ENCODE measurements at places on chromosomes 16 and 17.

DNA sequence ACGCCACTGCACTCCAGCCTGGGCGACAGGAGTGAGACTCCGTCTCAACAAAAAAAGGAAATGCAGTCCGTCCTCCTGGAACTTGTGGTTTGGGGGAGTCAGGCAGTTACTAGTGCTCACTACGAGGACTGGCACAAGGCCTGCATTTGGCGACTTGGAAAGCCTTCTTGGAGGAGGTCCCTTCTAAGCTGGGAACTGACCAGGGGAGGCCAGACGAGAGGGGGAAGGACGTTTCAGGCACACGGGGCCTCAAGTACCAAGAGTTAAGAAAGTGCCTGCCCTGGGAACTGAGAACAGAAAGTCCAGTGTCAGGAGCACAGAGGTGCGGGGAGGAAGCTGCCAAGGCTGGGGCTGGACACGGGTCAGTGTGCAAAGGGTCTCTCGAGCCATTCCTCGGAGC, 89.9 kb downstream of the ABR start:
- no peak for DNase-seq

GRCh38 chr17:41171886-41172285, 3.9 kb upstream of the KRTAP4-3 start:
- no peak for DNase-seq

DNA sequence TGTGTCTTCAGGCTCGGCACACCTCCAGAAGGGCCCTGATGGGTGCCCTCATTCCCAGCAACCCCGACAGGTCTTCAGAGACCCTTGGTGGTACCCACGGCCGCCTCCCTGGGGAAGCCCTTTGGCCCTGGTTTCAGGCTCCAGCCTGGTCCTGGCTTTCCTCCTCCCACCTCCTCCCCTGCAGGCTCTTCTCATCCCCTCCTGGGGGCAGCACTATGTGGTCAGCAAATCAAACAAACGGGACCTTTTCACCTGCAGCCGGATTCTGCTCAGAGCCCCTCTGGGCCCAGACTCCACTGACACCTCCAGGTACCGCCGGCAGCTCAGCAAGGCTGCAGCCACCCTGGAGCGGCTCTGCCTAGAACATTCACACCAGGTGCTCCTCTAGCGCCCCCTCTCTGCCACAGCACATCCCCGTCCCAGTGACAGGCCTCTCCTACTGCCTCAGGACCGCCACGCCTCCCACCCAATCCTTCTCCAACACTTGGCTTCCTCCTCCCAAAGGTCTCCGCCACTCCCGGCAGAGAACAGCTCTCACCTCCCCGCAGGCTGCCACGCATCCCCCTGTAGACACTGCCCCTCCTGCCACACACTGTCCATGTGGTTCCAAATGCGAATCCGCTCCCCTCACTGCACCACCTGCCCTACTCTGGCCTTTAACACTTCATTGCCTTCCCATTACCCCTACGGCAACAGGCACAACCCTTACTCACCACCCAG, 12.0 kb downstream of the CORO7 start:
- peak; percentile 38 for DNase-seq

GRCh38 chr17:50685334-50685665, 22.4 kb downstream of the ANKRD40 start:
- DNase-seq, result no peak

DNA sequence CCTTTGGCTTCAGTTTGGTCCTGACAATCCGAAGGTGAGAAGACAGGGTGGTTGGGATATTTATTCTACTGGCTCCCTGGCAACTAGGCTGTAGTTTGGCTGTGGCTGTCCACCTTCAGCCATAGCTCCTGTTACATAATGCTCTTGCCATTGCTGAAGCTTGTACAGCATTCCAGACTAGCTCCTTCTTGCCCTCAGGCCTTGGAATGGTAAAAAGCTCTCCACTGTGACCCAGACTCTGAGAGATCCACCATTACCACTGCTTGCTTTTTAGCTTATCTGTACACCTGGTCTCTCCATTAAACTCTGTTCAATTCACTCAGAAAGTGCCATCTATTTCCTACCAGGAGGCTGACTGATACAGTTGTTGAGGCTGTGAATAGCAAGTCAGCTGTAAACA, 231.8 kb upstream of the MON1B start:
- DNase-seq, result peak; percentile 11

DNA sequence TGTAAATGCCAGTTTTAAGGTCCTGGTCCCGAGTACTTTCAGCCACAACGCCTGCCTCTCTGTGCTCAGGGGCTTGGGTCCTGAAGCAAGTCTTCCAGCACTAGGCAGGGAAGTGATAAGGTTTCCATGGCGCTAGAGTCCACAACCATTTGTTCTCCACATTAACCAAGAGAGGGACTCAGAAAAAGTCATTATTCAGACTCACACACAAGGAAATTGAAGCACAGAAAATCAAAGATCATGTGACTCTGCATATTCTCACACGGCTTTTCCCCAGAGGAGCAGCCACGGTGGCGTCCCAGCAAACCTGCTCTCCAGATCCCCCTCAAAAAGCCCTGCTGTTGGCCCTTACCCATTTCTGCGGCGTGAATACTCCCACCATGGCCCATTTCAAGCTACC, 9.7 kb downstream of the ENPP7 start:
- no peak for DNase-seq

DNA sequence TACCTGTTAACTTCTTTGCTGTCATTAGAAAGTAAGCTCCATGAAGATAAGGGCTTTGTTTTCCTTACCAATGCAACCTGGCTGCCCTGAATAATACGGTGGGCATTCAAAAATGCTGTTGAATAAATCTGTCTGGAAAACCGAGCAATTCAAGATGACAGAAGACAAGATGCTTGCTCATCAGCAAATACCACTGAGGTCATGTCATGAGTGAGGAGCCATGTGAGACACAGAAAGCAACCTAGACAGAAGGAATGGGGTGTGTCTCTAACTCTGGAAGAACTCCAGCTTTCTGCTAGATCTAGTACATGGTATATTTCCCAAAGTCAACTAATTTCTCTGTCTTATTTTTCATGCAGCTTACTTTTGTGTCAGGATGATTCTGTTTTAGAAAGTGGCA, 64.2 kb downstream of the STH start:
- peak; percentile 80 for DNase-seq

DNA sequence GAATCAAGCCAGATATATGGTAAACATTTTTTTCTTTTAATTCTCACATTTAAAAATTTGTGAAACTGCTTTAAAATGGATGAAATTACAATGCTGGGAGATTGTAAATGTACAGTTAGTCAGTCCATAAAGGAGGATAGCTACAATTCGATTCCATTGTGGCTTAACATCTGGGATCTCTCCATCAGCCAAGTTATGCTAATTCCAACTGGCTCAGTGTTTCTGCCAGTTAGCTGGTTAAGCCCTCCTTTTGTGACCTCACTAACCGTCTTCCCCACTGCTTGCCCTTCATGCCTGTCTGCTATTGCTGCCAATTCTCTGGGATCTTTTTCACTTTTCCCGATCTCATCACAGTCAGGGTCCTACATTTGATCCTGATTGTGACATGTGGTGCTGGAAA, 1347.6 kb downstream of the CDH11 start:
- no peak for DNase-seq

DNA sequence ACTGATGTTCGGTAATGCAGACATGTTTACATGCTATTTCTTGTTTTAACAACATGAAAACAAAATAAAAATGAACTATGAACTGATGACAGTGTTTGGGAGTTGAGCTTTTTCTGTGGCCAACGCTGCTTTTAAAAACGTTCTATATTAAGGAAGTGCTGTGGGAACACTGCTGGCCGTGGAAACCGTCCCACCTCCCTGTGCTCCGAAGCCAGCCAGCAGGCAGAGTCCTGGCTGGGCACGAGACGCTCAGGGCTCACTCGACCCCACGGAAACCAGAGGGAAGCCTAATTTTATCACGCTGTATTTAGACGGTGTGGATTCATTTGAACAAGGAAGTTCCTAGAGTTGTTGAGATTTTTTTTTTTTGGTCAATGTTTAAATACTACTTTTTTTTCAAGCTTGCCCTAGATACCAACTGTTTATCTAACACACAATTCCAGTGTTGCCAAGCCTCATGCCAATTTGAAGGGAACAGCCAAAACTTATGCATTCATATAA, 25.8 kb downstream of the ADCY9 start:
- DNase-seq, result no peak

DNA sequence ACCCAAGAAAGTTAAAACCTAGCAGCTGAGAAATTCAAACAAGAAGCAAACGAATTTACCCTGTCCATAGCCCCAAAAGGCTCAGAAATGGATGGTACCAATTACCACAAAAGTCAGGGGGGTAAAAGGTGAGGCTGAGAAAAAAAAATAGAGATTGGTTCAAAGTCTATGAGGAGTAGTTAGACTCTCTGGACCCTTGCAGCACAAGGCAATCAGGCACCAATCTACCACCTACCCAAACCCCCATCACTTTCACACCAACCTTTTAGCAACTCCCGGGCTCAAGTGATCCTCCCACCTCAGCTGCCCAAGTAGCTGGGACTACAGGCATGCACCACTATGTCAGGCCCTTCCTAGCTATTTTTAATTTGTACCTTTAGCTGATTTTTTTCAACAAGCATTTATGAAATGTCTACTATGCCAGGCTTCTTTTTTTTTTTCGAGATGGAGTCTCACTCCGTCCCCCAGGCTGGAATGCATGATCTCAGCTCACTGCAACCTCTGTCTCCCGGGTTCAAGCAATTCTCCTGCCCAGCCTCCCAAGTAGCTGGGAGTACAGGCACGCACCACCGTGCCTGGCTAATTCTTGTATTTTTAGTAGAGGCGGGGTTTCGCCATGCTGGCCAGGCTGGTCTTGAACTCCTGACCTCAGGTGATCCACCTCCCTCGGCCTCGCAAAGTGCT, 40.8 kb downstream of the USP32 start:
- DNase-seq, result no peak

DNA sequence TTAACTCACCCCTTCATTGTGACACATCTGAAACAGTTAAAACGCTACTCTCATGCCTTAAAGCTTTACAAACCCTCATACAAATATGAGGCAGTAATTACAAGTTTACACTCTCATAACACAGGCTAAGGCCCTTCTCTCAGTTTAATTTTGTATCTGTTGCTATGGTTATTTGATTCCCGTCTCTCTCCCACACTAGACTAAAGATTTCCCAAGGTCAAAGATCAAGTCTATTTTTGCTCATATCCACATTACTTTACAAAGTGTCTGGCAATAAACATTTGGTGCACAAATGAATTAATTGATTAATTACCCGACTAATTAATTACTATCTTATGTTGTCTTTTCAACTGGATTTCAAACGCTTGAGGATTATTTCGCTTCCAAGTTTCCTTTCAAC, 86.4 kb upstream of the MYOCD start:
- no peak for DNase-seq

GRCh38 chr17:8055851-8056231, 17.0 kb downstream of the ALOX15B start:
- no peak for DNase-seq

GRCh38 chr16:14501331-14502255, 128.5 kb downstream of the PARN start:
- DNase-seq, result peak; percentile 96

- no peak for DNase-seq
Measured at GRCh38 chr17:74514632-74515334, 16.5 kb downstream of the CD300LB start.

DNA sequence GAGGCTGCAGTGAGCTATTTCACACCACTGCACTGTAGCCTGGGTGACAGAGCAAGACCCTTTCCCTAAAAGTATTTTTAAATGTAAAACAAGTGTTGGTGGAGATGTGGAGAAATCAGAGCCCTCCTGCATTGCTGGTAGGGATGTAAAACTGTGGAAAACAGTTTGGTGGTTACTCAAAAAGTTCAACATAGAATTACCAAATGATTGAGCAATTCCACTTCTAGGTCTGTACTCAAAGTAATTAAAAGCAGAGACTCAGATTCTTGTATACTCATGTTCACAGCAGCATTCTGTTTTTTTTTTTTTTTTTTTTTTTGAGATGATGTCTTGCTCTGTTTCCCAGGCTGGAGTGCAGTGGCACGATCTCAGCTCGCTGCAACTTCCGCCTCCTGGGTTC, 141.8 kb downstream of the PITPNC1 start:
- no peak for DNase-seq

- no peak for DNase-seq
Measured at GRCh38 chr16:81163671-81164070, 67.5 kb upstream of the GCSH start.
